ENCODE measurements at places on chromosomes 7 and 10.

- no peak overlapping the region for H3K4me3 ChIP-seq
- H3K27me3 ChIP-seq = peaks cover 12% of the 10 kb centered on the region
- DNase-seq = no peak
- H3K27ac ChIP-seq = no peak overlapping the region
Observed at GRCh38 chr7:34247468-34247867, 342.1 kb downstream of the BMPER start.

- no peaks in the 10 kb centered on the region for H3K27me3 ChIP-seq
- H3K36me3 ChIP-seq = peaks cover 44% of the 10 kb centered on the region
- peak overlapping the region; percentile 89 for H3K27ac ChIP-seq
- peak overlapping the region; percentile 32 for H3K4me3 ChIP-seq
- DNase-seq = no peak
Observed at GRCh38 chr7:833601-834258, 1.5 kb downstream of the SUN1 start.

DNA sequence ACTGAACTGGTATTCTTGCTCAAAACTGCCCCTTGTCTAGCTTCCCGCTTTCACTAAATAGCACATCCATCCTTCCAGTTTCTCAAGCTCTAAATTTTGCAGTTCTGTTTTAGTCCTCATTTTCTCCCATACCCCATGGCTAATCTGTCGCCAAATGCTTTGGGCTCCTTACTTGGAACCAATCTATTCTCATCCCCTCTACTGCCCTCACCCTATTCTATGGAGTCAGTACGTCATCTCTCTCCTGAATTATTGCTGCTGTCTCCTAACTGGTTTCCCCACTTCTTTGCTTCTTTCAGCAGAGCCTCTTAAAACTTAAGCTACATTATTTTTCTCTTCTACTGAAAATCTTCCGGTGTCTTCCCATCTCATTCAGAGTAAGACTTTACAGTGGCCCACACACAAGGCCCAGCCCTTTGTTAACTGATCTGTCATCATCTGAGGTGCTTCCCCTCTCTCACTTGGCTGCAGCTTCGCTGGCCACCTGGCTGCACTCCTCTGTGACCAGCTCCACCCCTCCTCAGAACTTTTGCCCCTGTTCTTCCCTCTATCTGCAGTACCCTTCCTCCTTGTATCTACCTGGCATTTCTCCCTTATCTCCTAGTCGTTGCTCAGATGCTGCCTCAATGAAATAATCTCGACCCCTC is 9.9 kb downstream of the STARD3NL start:
- peak overlapping the region; percentile 1 for H3K4me3 ChIP-seq
- H3K4me1 ChIP-seq = peaks cover 30% of the 10 kb centered on the region
- H3K36me3 ChIP-seq = peaks cover 56% of the 10 kb centered on the region
- no peak for DNase-seq
- H3K27ac ChIP-seq = peak overlapping the region; percentile 78

DNA sequence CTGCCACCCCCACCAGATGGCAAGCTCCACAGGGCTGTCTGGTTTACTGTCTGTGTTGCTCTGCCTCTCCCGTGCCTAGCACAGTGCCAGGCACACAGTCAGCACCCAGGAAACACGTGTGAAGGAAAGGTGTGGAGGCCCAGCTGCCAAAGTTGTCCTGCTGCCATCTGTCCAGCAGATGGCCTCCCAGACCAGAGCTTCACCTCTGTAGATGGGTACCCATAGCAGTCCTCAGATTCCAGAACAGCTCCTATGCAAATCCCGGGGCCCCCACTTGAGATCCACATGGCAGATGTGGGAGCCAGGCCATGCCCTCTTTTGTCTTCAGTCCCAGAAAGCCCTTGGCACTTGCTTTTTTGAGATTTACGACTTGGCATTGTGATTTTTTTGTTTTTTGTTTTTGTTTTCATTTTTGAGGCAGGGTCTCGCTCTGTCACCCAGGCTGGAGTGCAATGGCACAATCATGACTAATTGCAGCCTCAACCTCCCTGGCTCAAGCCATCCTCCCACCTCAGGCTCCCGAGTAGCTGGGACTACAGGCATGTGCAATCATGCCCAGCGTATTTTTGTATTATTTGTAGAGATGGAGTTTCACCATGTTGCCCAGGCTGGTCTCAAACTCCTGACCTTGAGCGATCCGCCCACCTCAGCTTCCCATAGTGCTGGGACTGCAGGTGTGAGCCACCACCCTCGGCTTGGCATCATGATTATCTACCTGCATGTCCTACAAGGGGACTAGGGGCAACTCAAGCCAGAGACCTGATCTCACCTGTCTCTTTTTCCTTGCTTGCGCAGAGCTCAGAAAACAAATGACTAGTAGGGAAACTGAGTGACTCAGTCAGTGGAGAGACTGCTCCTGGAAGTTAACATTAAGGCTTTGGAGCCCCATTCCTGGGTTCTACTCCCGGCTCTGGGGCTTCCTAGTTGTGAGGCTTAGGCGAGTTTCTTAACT is 16.9 kb upstream of the PALD1 start:
- peaks cover 39% of the 10 kb centered on the region for H3K4me1 ChIP-seq
- H3K27ac ChIP-seq = no peak overlapping the region
- H3K27me3 ChIP-seq = peaks cover 49% of the 10 kb centered on the region
- H3K4me3 ChIP-seq = no peak overlapping the region

GRCh38 chr7:133556553-133556952 is 303.7 kb downstream of the EXOC4 start:
- no peaks in the 10 kb centered on the region for H3K4me1 ChIP-seq
- no peak overlapping the region for H3K4me3 ChIP-seq
- peaks cover 5% of the 10 kb centered on the region for H3K36me3 ChIP-seq
- no peak overlapping the region for H3K27ac ChIP-seq
- no peaks in the 10 kb centered on the region for H3K27me3 ChIP-seq

DNA sequence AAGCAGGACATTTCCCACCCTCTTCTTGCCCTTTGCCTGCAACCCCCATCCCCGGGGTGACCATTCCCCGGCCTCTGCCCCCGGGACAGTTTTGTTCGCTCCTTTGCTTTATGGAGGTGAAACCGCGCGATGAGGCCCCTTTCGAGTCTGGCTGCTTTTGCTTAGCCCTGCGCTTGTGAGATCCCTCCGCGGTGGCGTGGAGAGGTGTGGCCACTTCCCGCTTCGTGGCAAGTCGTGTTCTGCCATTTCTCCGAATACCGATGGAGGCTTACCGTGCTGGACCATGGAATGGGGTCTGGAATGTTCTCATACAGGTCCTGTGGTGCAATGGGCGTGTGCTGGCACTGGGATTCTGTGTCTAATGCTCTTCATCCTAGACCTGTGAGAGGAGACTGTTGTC is 106.7 kb downstream of the LHPP start:
- no peak for DNase-seq
- H3K27ac ChIP-seq = no peak overlapping the region
- peaks cover 8% of the 10 kb centered on the region for H3K36me3 ChIP-seq
- H3K27me3 ChIP-seq = peaks cover 6% of the 10 kb centered on the region
- no peak overlapping the region for H3K4me3 ChIP-seq
- peaks cover 28% of the 10 kb centered on the region for H3K4me1 ChIP-seq

GRCh38 chr7:128904381-128905197 is 5.9 kb downstream of the KCP start:
- peaks cover 60% of the 10 kb centered on the region for H3K36me3 ChIP-seq
- H3K4me1 ChIP-seq = peaks cover 20% of the 10 kb centered on the region
- no peak overlapping the region for H3K4me3 ChIP-seq
- no peaks in the 10 kb centered on the region for H3K27me3 ChIP-seq
- no peak overlapping the region for H3K27ac ChIP-seq

- DNase-seq = no peak
- no peak overlapping the region for H3K27ac ChIP-seq
- peaks cover 100% of the 10 kb centered on the region for H3K27me3 ChIP-seq
- peak overlapping the region; percentile 45 for H3K4me3 ChIP-seq
- peaks cover 46% of the 10 kb centered on the region for H3K4me1 ChIP-seq
- H3K36me3 ChIP-seq = no peaks in the 10 kb centered on the region
Observed at GRCh38 chr7:101172854-101173751, 7.0 kb downstream of the NAT16 start.

DNA sequence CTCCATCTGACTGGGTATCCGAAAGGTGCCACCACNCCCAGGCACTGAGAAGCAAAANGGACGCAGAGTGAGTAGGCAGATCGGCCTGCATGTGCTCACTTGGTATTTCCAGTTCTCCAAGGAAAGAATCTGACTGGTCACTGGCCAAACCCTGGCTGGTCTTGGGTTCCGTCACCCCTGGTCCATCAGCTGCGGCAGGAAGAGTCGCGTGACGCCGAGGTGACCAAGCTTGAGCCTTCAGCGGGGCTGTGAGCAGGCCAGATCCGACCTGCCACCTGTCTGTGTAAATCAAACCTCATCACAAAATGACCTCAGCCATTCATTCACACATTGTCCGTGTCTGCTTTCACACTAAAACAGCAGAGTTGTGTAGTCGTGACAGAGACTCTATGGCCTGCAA is 28.8 kb upstream of the CHST15 start:
- no peak for DNase-seq
- no peaks in the 10 kb centered on the region for H3K36me3 ChIP-seq
- H3K27ac ChIP-seq = no peak overlapping the region
- H3K27me3 ChIP-seq = no peaks in the 10 kb centered on the region
- no peak overlapping the region for H3K4me3 ChIP-seq
- H3K4me1 ChIP-seq = peaks cover 20% of the 10 kb centered on the region

DNA sequence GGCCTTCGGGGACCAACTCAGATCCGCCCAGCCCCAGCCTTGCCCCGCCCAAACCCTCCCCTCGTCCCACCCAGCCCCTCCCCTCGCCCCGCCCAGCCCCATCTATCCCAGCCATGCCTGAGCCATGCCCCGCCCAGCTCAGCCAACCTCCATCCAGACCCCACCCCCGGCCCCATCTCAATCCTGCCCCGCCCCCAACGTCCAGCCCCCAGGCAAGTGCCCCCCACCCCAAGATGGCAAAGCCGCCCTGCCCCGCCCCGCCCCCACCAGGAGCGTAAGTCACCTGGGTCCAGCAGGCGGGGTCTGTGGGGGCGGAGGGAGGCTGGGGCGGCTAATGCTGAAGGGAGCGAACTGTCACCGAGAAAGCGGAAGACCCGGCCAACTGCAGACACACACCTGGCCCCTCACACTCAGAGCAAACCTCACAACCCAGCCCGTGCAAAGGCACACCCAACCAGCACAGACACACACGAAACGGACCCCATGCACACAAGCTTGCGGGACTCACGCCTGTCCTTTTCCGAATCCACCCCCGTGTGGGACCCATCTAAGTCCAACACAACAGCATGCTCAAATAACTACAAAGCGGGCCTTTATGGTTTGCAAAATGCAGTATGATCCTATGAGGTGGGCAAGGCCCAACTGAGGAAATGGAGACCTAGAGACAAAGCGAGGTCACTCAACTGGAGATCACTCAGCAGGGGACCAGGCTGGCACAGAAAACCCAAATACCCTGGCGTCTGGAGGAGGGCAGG is 11.5 kb upstream of the OGA start:
- DNase-seq = peak; percentile 82
- peak overlapping the region; percentile 83 for H3K27ac ChIP-seq
- H3K4me3 ChIP-seq = peak overlapping the region; percentile 76
- peaks cover 20% of the 10 kb centered on the region for H3K36me3 ChIP-seq
- peaks cover 9% of the 10 kb centered on the region for H3K27me3 ChIP-seq
- H3K4me1 ChIP-seq = peaks cover 62% of the 10 kb centered on the region

GRCh38 chr7:123502201-123502600 is 32.2 kb downstream of the IQUB start:
- peak overlapping the region; percentile 33 for H3K27ac ChIP-seq
- H3K36me3 ChIP-seq = peaks cover 7% of the 10 kb centered on the region
- no peak overlapping the region for H3K4me3 ChIP-seq
- H3K27me3 ChIP-seq = peaks cover 4% of the 10 kb centered on the region
- peaks cover 23% of the 10 kb centered on the region for H3K4me1 ChIP-seq

- no peak for DNase-seq
- H3K4me3 ChIP-seq = no peak overlapping the region
- peaks cover 6% of the 10 kb centered on the region for H3K27me3 ChIP-seq
- no peaks in the 10 kb centered on the region for H3K4me1 ChIP-seq
- no peaks in the 10 kb centered on the region for H3K36me3 ChIP-seq
Observed at GRCh38 chr7:32257621-32258020, 187.4 kb upstream of the PDE1C start.

- H3K4me1 ChIP-seq = no peaks in the 10 kb centered on the region
- H3K27me3 ChIP-seq = peaks cover 64% of the 10 kb centered on the region
- H3K36me3 ChIP-seq = no peaks in the 10 kb centered on the region
- no peak overlapping the region for H3K27ac ChIP-seq
Observed at GRCh38 chr10:49592726-49593563, 17.2 kb upstream of the SLC18A3 start.

DNA sequence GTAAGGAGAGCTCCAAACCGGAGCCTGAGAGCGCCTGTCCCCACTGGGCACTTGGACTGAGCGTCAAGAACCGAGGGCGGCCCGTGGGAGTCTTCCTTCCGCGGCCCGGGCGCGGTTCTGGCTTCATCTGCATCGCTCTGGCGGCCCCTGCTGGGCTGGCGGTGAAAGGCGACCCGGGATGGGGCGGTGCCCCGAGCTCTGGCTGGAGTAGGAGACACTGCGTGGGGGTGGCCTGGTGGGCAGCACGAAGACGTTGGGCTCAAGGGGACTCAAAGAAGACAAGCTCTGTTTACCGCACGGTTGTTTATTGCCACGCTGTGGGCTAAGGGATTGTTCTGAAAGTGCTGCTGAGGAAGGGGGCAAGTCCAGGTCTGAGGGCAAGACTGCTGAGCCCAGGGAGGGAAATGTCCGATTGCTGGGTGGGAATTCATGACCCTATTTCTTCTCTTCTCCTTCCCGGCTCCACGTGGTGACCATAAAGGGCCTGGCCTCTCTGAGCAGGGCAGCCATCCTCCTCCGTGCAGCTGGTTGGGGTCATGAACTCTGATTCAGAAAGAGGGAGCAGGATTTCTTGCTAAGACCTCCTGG is 29.8 kb downstream of the PLAU start:
- H3K4me3 ChIP-seq = peak overlapping the region; percentile 68
- H3K27ac ChIP-seq = peak overlapping the region; percentile 74
- H3K27me3 ChIP-seq = no peaks in the 10 kb centered on the region
- DNase-seq = peak; percentile 92

GRCh38 chr10:96541921-96542320 is 28.2 kb upstream of the TLL2 start:
- no peak overlapping the region for H3K27ac ChIP-seq
- no peaks in the 10 kb centered on the region for H3K27me3 ChIP-seq
- no peaks in the 10 kb centered on the region for H3K4me1 ChIP-seq
- no peak overlapping the region for H3K4me3 ChIP-seq
- H3K36me3 ChIP-seq = peaks cover 79% of the 10 kb centered on the region
- DNase-seq = no peak

DNA sequence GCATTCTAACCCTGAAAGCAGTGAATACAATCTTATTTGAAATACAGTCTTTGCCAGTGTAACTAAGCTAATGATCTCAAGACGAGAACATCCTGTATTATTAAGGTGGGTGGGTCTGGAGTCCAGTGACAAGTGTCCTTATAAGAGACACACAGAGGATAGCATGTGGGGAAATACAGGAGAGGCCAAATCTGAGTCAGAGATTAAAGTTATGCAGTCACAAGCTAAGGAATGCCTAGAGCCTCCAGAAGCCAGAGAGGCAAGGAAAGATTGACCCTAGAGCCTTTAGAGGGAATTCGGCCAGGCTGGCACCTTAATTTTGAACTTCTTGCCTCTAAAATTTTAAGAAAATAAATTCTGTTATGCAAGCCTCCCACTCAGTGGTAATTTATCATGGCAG is 87.5 kb upstream of the HGF start:
- H3K4me3 ChIP-seq = no peak overlapping the region
- no peak for DNase-seq
- H3K27ac ChIP-seq = no peak overlapping the region

- DNase-seq = no peak
- H3K4me1 ChIP-seq = peaks cover 28% of the 10 kb centered on the region
- H3K27me3 ChIP-seq = peaks cover 4% of the 10 kb centered on the region
- no peaks in the 10 kb centered on the region for H3K36me3 ChIP-seq
Observed at GRCh38 chr10:43042503-43043341, 34.1 kb upstream of the RET start.

- no peak for DNase-seq
- no peaks in the 10 kb centered on the region for H3K27me3 ChIP-seq
- no peak overlapping the region for H3K4me3 ChIP-seq
- H3K4me1 ChIP-seq = no peaks in the 10 kb centered on the region
- H3K36me3 ChIP-seq = peaks cover 3% of the 10 kb centered on the region
Observed at GRCh38 chr7:40586197-40586596, 451.4 kb downstream of the SUGCT start.

Measured in nephron progenitor cell (in vitro differentiated cells).